ENCODE measurements at places on chromosomes 5 and 9.

- DNase-seq, result peak; percentile 71
These were observed 32.7 kb downstream of the UBE2D2 start for GRCh38 chr5:139593716-139594319.

DNA sequence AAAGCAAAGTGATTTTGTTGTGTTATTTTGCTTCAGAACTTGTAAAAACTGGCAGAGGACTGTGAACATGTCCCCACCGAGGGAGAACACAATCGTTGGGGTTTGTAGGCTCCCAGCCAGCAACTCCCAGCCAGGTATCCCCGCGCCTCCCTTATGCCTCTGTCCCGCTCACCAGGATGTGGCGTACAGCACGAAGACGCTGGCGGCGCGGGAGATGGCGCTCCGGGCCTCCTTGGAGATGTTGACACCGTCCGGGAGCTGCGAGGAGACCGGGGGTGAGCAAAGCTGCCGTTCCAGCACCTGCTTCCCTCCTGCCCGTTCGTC lies 630 bp downstream of the POLE3 start:
- DNase-seq, result no peak

DNA sequence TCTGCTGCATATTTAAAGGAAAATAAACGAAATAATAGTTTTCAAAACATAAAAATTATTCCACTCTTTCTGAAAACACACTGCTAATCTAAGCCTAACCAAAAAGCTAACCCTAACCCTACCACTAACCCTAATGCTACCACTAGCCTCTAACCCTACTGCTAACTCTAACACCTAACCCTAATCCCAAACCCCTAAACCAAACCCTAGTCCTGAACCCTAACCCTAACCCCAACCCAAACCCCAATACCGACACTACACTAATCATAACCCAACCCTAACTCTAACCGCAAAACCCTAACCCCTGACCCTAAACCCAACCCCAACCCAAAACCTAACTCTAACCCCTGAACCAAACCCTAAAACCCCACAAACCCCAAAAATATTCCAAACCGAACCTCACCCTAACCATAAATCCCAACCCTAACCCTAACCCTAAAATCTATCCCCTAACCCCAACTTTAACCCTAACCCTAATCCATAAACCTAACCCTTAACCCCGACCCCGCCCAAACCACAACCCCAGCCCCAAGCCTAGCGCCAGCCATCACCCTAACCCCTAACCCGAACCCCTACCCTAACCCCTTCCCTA lies 41.9 kb upstream of the PLEKHG4B start:
- no peak for DNase-seq

DNA sequence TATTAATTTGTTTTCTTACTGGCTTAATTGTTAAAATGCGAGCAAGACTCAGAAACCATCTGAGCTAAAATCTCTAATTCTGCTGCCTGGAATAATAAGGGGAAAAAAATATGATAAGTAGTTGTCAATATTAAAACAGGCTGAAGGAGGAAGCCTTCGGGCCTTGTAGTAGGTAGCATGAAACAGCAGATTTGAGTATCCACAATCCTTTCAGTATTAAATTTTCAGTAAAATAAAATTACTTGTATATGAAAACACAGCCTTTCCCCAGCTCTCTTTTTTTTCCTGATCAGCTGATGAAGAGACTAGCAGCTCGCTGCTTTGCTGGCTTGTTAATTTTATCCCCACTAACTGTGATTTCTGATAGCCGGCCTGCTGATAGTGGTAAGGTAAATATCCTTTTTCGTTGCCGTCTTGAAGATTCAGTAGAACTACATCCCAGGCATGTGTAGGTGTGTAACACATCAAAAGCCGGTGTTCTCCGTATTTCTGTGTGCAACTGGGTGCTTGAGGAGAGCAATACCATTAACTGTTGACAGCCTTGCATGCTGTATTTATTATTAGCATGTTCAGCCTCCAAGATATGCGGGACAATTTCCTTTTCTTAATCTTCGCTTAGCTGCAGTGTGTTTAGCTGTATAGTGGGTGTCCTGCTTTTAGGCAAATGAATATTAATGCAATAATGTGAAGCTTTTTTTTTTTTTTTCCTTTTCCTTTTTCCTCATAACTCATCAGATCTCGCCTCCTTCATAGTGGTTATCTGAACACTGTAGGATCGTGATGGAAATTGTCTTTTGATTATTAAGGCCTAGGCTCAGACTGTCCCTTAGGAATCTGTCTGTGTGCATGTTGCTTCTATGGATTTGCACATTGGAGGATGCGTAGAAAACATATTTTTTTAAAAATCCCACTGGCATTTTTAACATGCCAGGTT lies 144.6 kb downstream of the SMARCA2 start:
- DNase-seq, result peak; percentile 9

- DNase-seq, result peak; percentile 88
These were observed 433.9 kb upstream of the SLC30A5 start for GRCh38 chr5:68659881-68660280.

- no peak for DNase-seq
These were observed 33.3 kb downstream of the GPBP1 start for GRCh38 chr5:57207007-57207653.

DNA sequence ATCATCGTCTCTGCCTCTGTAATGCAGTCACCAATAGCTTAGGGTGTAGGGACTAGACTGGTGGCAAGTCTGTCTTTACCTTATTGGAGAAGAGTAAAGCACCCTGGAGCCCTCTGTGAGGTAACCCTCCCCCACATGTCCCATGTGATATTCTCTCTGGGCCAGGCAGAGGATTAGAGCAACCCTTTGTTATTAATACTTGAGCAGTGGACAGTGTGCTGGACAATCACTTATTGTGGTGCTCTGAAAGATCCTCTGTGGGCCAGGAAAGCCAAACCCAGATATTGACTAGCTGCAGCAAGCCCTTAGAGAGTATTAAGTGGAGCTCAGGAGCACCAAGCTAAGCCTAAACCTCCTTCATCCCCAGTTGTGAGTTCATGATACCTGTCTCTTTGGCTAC lies 139.7 kb upstream of the RUSC2 start:
- DNase-seq, result no peak

DNA sequence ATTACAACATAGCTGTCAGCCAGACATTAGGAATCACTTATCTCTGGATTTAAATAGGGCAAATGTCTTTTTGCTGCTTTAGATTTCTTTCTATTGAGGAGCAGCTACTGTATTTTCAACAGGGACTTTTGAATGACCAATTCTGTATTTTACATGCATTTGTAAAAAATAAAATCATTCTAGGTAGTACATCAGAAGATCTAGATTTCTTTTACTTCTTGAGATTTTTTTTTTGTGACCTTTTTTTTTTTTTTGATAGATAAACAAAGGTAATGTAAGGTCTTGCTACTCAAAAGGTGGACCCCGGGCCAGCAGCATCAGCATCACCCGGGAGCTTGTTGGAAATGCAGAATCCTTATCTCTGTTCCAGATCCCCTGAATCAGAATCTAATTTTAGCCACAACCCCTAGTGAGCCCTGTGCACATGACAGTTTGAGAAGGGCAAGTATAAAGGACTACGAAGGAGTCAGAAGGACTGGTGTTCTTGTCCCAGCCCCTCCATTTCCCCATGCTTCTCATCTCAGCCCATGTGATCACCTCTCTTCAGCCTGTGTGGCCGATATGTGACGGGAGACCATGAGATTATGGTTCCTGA lies 37.7 kb upstream of the CKMT2 start:
- no peak for DNase-seq

- no peak for DNase-seq
These were observed 21.5 kb upstream of the NEUROG1 start for GRCh38 chr5:135557076-135557838.

DNA sequence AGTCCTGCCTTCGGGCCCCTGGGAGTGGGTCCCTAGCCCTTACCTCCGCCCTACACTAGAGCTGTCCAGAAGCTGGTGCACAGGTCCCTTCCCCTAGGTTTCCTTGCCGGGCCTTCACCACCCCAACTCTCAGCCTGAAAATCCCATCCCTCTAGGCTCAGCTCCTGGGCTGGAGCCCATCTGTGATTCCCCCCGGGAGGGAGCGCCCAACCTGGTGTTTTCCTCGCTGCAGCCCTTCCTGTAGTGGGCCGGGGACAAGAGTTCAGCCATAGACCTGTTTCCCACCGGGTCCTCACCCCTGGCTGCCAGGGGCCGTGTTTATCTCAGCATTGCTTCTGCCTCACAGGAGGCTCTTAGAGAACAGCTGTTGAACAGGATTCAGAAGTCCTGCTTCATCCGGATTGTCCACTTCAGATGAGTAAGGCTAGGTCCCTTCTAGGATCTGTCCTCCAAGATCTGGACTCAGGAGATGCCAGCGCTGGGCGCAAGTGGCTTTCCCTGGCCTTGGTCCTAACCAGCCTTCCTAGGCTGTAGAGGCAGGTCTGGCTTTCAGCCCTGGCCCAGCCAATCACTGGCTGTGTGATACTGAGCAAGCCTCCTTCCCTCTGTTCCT lies 965 bp downstream of the GLIPR2 start:
- peak; percentile 46 for DNase-seq

GRCh38 chr5:99314721-99315120 lies 385.9 kb upstream of the CHD1 start:
- DNase-seq, result no peak

GRCh38 chr5:167850911-167851310 lies 440.5 kb upstream of the WWC1 start:
- DNase-seq, result peak; percentile 72

DNA sequence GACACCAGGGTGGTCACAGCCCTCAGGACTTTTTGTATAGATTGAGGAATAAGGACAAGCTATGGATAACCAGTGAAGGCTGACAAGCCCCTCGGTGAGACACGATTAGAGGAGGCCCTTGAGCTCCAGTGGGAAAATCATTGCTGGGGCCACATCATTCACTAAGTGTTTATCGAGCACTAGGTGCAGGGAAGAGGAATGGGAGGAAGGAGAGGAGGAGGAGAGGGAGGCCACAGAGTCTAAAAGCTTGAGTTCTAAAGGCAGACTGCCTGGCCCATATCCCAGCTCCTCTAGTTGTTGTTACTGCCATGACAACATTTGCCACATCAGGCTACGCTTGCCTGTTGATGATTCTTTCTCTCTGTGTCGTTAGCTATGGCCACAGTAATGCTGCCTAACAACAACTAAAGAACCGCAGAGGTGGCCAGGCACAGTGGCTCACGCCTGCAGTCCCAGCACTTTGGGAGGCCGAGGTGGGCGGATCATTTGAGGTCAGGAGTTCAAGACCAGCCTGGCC lies 37.6 kb downstream of the NKX2-5 start:
- no peak for DNase-seq

- peak; percentile 56 for DNase-seq
These were observed 66.6 kb downstream of the ZNF474 start for GRCh38 chr5:122195802-122196394.

GRCh38 chr9:8384091-8384490 lies 584.5 kb upstream of the DMAC1 start:
- peak; percentile 45 for DNase-seq

- DNase-seq, result peak; percentile 27
These were observed 57.0 kb upstream of the ACOT12 start for GRCh38 chr5:81450940-81451339.

- DNase-seq, result no peak
These were observed 33.4 kb downstream of the SARDH start for GRCh38 chr9:133704711-133705181.

- no peak for DNase-seq
These were observed 80.5 kb upstream of the HSPA9 start for GRCh38 chr5:138655530-138656190.

GRCh38 chr5:174086751-174087150 lies 41.2 kb downstream of the NSG2 start:
- DNase-seq, result peak; percentile 28

DNA sequence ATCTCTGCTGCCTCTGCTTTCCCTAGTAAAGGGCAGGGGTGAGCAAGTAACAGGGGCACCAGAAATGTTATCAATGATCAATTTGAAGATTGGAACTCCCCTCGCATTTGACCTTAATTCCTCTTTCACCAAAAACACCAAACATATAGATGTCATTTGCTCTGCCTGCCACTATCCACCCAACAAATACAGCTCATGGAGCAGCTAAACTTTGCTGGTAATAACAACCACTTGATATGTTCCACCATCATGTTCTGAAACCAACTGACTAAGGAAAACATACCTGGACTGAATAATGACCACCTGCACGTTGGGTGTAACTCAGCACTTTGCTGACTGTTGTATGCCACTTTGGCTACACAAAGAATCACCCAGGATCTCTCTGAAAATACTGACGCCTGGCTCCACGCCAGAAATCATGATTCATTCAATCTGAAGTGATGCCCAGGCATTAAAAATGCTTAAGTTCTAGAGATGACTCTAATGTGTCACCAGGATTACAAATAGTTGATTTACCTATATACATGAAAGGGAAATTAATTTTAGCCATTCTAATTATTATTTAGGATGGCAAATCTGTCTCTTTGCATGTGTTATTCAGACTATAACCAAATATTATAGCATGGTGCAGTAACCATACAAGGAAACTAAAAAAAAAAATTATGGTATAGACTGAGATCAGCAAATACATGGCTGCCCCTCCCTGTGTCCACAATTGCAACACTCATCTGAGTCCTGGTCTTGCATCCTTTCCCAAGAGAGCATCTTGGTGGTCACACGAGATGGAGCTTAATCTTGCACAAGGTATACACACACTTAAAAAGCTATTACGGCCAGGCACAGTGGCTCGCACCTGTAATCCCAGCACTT lies 43.1 kb upstream of the TTC39B start:
- peak; percentile 35 for DNase-seq

GRCh38 chr5:178207183-178207916 lies 3.0 kb downstream of the HNRNPAB start:
- DNase-seq, result no peak

DNA sequence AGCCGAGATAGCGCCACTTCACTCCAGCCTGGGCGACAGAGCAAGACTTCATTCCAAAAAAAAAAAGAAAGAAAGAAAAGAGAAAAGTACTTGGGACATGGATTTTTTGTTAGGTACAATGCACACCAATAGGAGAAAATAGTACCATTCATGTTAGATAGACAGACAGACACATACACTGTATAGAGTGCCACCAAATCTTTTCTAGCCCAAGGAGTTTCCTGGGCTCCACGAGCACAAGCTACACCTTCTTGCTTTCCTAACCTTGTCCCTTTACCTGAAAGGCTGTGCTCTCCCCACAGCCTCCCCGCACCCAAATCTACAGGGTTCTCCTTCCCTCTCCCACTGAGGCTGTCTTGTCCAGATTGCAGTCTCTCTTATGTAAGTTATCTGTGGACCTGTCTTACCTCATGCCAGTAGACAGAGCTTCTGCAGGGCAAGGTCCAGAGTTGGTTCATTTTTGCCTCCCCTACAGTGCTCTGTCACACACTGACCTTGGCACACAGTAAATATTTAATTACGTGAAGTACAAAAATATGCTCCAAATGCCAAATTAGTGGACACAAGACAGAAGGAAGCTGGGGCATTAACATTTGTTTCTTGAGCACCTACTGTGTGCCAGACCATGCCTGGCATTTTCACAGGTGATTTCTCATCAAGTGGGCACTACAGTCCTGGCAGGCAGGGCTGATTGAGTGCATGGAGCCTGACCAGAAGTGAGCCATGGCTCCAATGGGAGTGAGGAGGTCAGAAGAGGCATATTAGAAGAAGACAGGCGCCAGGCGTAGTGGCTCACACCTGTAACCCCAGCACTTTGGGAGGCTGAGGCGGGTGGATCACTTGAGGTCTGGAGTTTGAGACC lies 5.9 kb downstream of the ALAD start:
- DNase-seq, result no peak

Measured in fibroblast of skin of back (primary cell).